ENCODE measurements at places on chromosomes 7 and 10. TPM values are rescaled to one million over a fixed set of nuclear protein-coding genes. Genes with fewer than 3 reads are reported as not detected.

GRCh38 chr10:96656839-96657238, 63.5 kb downstream of the PIK3AP1 start:
- no peak overlapping the region for H3K4me3 ChIP-seq
- no peak overlapping the region for H3K27ac ChIP-seq
- DNase-seq: no peak
- H3K27me3 ChIP-seq: no peaks in the 10 kb centered on the region

- DNase-seq: no peak
- H3K4me3 ChIP-seq: no peak overlapping the region
- no peaks in the 10 kb centered on the region for H3K36me3 ChIP-seq
- H3K27me3 ChIP-seq: peaks cover 25% of the 10 kb centered on the region
- H3K4me1 ChIP-seq: no peaks in the 10 kb centered on the region
Observed at GRCh38 chr10:130477360-130477759, 341.2 kb downstream of the GLRX3 start.

DNA sequence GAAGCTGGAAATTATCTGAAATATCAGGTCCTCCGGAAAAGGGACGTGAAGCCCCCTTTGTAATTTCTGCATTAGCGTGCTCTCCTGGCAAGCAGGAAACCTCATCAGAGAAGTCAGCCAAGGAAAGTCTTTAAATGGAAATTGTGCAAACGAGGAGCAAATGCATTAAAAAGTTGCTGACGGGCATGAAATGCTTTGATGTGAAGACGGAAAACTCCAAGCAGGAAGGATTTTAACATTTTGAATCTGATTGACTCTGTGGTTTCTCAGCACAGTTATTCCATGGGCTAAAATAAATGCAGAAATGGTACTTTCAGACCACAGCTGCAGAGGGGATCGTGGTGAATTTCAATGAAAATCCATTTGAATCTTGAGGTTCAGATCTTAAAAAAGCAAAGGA, 167.8 kb downstream of the AHR start:
- H3K4me1 ChIP-seq: no peaks in the 10 kb centered on the region
- H3K27ac ChIP-seq: no peak overlapping the region
- no peaks in the 10 kb centered on the region for H3K36me3 ChIP-seq

DNA sequence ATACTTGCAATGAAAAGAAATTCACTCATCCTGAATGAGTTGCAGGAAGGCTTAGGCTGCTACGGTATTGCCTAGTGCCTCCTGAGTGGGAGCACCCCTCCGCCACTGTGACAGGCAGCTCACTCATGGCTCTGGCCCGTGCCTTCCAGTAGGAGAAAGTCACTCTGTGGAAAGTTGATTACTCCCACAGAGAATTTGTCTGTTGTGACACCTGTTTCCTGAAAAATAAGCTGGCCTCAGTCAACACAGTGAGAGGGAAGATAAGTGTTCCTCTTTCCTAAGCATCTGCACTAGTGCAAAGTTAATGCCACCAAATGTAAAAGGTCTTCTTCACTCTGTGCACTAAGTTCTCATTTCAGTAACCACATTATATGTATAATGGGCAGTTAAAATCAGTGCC, 158.8 kb upstream of the INHBA start:
- H3K4me1 ChIP-seq: no peaks in the 10 kb centered on the region
- no peak for DNase-seq
- H3K4me3 ChIP-seq: no peak overlapping the region
- no peaks in the 10 kb centered on the region for H3K27me3 ChIP-seq
- H3K36me3 ChIP-seq: no peaks in the 10 kb centered on the region

DNA sequence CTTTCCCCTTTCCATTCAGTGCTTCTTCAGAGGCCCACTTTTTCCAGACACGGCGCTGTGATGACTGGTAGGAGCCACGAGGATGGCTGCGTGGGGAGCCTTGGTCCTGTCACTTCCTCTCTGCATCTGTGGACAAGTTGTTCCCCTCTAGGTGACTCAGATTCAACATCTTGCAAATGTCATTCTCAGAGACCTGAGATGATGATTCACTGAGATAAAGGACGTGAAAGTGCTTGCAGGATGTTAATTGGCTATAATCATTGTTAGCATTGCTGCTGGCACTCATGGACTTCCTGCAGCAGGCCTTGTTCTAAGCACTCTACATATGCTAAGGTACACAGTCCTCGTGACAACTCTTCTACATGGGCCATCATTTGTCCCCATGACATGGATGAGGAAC, 489.8 kb upstream of the ZMIZ1 start:
- no peak overlapping the region for H3K4me3 ChIP-seq
- no peak overlapping the region for H3K27ac ChIP-seq
- no peaks in the 10 kb centered on the region for H3K36me3 ChIP-seq

GLCCI1 gene
- 29.1 TPM for total RNA-seq
